ENCODE measurements at places on chromosomes 7 and 10. TPM values are rescaled to one million over a fixed set of nuclear protein-coding genes. Genes with fewer than 3 reads are reported as not detected.

The TMEM270 gene
- polyA plus RNA-seq = not detected

The ANKRD1 gene
- polyA plus RNA-seq = 3,580 TPM

The TMEM273 gene
- polyA plus RNA-seq = 17.2 TPM

The MAPK8 gene
- polyA plus RNA-seq = 4.2 TPM

The CPA1 gene
- polyA plus RNA-seq = not detected

The DRGX gene
- not detected for polyA plus RNA-seq

The NUDCD3 gene
- 54.6 TPM for polyA plus RNA-seq

The STOX1 gene
- 0.14 TPM for polyA plus RNA-seq

The SPDYE1 gene
- not detected for polyA plus RNA-seq

The TCTN3 gene
- 22.7 TPM for polyA plus RNA-seq

The PLCE1 gene
- 1.3 TPM for polyA plus RNA-seq

The PRF1 gene
- polyA plus RNA-seq = 0.68 TPM

The GIMAP4 gene
- 32.8 TPM for polyA plus RNA-seq

DNA sequence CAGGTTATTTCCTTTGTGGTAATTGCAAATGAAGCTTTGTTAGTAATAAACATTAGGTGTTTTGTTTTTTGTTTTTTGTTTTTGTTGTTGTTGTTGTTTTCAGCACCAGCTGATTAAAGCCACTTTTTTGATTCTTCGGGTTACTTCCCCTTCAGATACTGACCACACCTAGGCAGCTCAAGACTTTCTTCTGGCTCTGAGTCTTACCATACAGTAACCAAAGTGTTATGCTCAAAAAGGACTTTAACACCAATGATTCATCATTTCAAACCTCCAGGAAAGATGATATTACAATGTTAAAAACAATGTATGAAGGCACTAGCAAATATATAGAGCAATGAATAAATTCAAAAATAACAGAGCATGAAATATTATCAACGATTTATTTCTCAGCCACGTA is 265.2 kb upstream of the SP8 start:
- no peak for DNase-seq

GRCh38 chr7:133674079-133674763 is 421.3 kb downstream of the EXOC4 start:
- DNase-seq = no peak

GRCh38 chr10:124063750-124064603 is 29.4 kb downstream of the CHST15 start:
- no peak for DNase-seq

- peak; percentile 34 for DNase-seq
These were observed 23.3 kb downstream of the FZD1 start for GRCh38 chr7:91287371-91288084.

- DNase-seq = no peak
These were observed 15.1 kb downstream of the HTR7 start for GRCh38 chr10:90842725-90843124.

GRCh38 chr7:123024989-123025758 is 29.7 kb upstream of the TAS2R16 start:
- no peak for DNase-seq

DNA sequence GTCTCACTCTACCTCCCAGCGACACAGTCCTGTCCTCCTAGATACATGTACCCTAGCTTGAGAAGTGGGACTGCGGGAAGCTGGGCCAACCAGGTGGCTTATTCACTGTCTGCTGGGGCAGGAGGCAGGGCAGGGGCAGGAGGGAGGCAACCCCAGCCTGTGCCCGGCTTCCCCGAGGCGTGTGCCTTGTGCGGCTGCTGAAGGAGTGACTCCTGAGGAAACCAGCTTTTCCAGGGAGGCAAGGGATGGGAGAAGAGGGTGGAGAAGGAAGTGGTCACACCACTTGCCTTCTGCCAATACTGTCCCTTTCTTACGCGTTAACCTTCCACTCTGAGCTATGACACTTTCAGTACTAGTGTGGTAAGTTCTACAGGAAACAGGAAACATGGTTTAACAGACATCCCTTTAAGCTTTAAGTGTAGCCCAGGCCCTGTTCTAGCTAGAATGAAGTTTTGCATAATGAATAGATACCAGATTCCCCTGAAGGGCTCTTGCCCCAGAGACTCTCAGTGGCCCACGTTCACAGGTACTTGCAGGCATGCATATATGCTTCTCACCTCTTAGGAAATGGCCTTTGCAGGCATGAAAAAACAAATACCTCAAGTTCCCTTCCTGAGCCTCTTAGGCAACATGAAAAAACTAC is 40.6 kb downstream of the SYPL1 start:
- no peak for DNase-seq

GRCh38 chr7:50790381-50790780 is 7.7 kb upstream of the GRB10 start:
- no peak for DNase-seq

GRCh38 chr10:60910543-60910942 is 33.4 kb downstream of the RHOBTB1 start:
- DNase-seq = no peak

DNA sequence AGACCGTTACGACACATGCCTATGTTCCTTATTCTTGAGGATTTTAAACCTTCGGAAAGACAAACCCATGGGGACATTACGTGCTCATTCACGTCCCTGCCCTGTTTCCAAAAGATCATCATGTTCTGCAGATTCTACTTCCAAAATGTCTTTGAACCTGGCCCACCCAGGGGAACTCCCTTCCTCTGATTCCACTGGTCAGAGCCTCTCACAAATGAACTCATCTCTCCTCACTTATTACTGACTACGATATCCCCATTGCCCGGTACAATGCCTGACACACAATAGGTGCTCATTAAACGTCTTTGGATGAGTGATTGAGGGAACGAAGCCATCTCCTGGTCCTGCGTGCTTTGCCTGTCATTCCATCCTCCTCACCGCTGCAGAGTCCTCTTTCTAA is 168.3 kb upstream of the RNF32 start:
- DNase-seq = no peak

DNA sequence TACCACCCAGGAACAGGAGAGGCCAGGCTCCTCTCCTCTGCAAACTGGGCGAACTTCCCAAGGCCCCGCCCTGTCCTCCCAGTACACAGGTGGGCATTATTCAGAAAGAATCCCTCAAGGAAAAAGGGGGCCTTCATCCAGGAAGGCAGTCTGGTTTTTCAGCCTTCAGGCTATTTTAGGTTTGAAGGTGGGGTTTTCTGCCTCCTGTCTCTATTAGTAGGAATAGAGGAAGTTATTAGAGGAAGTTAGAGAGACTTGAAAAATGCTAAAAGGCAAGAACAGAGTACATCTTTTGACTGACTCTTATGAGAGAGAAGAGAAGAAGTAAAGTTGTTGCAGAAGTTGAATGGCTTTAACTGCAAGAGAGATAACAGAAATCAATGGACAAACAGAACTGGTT is 250.9 kb upstream of the SORCS1 start:
- DNase-seq = no peak

GRCh38 chr10:90871279-90871765 is 452 bp upstream of the RPP30 start:
- peak; percentile 33 for DNase-seq

GRCh38 chr7:142380069-142380468 is 122.2 kb upstream of the PRSS58 start:
- DNase-seq = no peak

DNA sequence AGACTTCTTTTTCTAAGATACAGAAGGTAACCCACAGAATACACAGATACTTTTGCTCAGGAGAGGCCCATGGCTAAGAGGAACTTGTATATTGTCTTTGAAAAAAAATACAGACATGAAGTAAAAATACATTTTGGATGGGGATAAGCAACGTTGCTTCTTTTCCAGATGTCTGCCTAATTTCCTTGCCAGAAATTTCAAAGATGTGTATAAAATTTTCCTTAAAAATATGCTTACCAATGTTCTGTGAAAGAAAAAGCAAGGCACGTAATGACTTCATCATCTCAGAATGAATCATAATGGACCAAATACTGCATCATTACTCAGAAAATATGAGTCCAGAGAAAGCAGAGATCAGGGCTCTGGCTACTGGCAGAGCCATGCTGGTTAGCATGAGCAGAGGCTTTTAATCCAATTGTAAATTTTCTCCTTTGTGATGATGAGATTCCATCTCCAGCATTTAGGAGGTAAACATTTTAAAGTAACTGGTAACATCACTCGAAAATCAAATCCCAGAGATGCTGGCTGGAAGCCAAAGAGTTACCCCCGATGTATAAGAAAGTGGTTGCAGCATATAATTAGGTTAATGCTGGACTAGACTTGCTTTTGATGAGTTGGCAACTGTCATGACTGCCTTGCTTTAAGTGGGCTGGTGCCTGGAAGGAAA is 272.5 kb downstream of the SEMA3A start:
- no peak for DNase-seq

GRCh38 chr10:2212244-2212834 is 475.0 kb upstream of the ADARB2 start:
- no peak for DNase-seq

Data from heart left ventricle (tissue), 16 donors.